ENCODE measurements at places on chromosomes 5 and 9. TPM values are rescaled to one million over a fixed set of nuclear protein-coding genes. Genes with fewer than 3 reads are reported as not detected.

QRFP gene
- not detected for polyA plus RNA-seq

SELENOP gene
- not detected for polyA plus RNA-seq

CD72 gene
- 51.9 TPM for polyA plus RNA-seq

ADGRV1 gene
- polyA plus RNA-seq, result not detected

TRMO gene
- 14.0 TPM for polyA plus RNA-seq

OR1Q1 gene
- polyA plus RNA-seq, result not detected

FOXI1 gene
- not detected for polyA plus RNA-seq

PHF19 gene
- polyA plus RNA-seq, result 3.9 TPM

ADGRD2 gene
- not detected for polyA plus RNA-seq

SLC24A2 gene
- not detected for polyA plus RNA-seq

NFX1 gene
- 57.9 TPM for polyA plus RNA-seq

SPINK4 gene
- not detected for polyA plus RNA-seq

SLC25A2 gene
- not detected for polyA plus RNA-seq

TTC39B gene
- 0.36 TPM for polyA plus RNA-seq

FAM170A gene
- polyA plus RNA-seq, result not detected

CTNNA1 gene
- polyA plus RNA-seq, result 21.4 TPM

SLC36A2 gene
- not detected for polyA plus RNA-seq

DHX29 gene
- polyA plus RNA-seq, result 16.0 TPM

ASPN gene
- not detected for polyA plus RNA-seq

ADAMTS6 gene
- 0.88 TPM for polyA plus RNA-seq

C9 gene
- not detected for polyA plus RNA-seq

ADAMTS13 gene
- 0.35 TPM for polyA plus RNA-seq

CAMK2A gene
- not detected for polyA plus RNA-seq

MED7 gene
- 18.6 TPM for polyA plus RNA-seq

NXNL2 gene
- polyA plus RNA-seq, result not detected

ACTBL2 gene
- polyA plus RNA-seq, result not detected

PLPPR1 gene
- not detected for polyA plus RNA-seq

ADAMTSL1 gene
- not detected for polyA plus RNA-seq

ERAP2 gene
- 87.4 TPM for polyA plus RNA-seq

FGF1 gene
- not detected for polyA plus RNA-seq

MYMK gene
- not detected for polyA plus RNA-seq

SOHLH1 gene
- polyA plus RNA-seq, result not detected
